ENCODE measurements at places on chromosomes 4 and X.
A peak's percentile ranks its signal among the peaks of the same experiment; 100 is the strongest.

- DNase-seq: no peak
Measured at GRCh38 chr4:118969359-118969758, 80.7 kb downstream of the SYNPO2 start.

- DNase-seq: no peak
Measured at GRCh38 chrX:3435057-3435456, 88.6 kb upstream of the MXRA5 start.

- DNase-seq: no peak
Measured at GRCh38 chrX:100381619-100382018, 28.5 kb downstream of the PCDH19 start.

DNA sequence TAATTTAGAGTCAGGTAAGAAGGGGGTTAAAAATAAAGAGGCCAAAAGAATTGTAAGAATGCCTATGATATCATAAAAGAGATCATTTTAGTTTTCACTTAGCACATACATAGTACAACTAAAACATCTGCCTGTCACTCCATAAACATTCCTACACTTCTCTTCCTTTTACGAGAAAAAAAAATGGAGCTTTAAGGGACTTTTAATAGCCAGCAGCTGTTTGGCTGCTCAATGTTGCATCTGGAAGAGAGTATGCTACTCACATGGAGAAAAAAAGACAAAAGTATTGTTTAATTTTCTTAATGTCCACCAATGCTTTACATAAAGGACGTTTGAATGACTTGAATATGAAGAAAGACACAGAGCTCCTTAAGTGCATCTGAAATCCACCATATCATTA, 48.7 kb upstream of the TNIP3 start:
- no peak for DNase-seq

- DNase-seq: no peak
Measured at GRCh38 chr4:181548873-181549575, 694.2 kb upstream of the TENM3 start.

DNA sequence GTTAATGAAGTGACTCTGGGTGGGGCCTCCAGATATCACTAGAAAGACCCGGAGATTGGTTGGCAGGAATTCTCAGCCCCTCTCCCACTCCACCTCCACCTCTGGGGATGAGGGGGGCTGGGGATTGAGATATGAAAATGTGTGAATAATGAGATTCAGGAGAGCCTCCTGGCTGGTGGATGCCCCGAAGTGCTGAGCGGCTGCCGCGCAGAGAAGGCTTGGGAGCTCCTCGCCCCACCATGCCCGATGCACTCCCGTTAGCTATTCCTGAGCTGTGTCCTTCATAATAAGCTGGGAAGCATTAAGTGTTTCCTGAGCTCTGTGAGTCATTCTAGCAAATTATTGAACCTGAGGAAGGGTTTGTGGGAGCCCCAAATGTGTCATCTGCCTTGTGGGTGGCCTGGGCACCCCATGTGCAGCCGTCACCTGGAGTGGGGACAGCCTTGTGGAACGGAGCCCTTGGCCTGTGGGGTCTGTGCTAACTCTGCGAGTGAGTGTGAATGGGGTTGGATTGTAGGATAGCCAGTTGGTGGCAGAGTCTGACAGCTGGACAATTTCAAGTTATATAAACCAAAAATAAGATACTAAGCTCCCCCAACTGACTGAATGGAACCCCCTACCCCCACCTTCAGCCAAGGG, 4.4 kb upstream of the MAEA start:
- DNase-seq: no peak

GRCh38 chr4:119029847-119030535, 105.6 kb upstream of the MYOZ2 start:
- no peak for DNase-seq

DNA sequence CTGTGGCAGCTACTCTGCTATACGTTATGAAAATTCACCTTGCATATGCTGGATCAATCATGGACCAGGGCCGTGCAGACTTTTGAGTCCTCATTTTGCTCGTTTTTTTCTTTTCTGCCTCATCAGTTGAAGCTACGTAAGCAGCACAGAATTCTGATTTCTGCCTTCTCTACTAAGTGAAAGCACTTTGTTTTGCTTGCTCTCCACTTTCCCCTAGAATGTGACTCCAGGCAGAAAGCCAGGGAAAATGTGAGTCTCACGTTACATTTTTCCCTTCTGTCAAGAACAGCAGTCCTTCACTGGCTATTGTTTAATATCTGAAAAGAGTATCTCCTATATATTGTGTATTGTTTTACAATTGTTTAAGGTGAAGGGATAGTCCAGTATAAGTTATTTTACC, 1840.1 kb downstream of the PCDH7 start:
- DNase-seq: no peak

GRCh38 chr4:103024996-103025395, 5.5 kb upstream of the SLC9B1 start:
- no peak for DNase-seq

- no peak for DNase-seq
Measured at GRCh38 chr4:89744914-89745313, 92.0 kb downstream of the SNCA start.

- no peak for DNase-seq
Measured at GRCh38 chrX:107025545-107025944, 25.5 kb upstream of the MORC4 start.

DNA sequence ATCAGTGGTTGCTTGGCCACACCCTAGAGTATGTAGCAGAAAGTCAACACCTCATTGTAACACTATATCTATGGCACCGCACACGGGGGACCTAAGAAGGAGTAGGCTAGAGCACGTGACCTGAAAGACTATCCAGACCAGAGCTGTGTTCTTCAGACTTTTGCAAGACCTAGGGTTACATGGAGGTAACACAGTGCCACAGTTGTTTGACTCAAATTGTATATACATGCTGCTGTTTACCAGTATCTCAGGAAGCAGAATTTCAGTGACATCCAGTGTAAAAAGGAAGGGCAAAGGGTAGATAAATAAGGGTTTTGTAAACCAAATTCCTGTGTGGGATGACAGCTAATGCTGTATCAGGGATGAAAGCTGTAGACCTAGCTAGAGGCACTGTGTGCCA, 30.2 kb downstream of the PNMA6A start:
- no peak for DNase-seq

- no peak for DNase-seq
Measured at GRCh38 chrX:153590961-153591956, 7.7 kb downstream of the CCNQ start.

DNA sequence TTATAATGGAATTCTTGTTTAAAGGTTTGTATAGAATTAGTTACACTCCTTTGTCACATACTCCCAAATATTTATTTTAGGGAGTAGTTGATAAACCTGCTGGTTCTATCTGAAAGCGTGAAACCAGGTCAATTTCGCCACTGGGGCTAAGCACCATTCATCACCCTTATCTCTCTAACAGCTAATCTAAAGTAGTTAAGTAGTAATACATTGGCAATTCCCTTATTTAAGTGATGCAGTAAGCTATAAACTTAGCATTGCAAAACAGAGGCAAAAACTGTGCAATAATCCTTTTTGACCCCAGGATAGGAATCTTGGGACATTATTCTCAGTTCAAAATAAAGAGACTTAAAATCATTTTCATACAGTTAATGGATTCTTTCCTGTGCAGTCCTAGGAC, 33.7 kb upstream of the PTPN13 start:
- no peak for DNase-seq

DNA sequence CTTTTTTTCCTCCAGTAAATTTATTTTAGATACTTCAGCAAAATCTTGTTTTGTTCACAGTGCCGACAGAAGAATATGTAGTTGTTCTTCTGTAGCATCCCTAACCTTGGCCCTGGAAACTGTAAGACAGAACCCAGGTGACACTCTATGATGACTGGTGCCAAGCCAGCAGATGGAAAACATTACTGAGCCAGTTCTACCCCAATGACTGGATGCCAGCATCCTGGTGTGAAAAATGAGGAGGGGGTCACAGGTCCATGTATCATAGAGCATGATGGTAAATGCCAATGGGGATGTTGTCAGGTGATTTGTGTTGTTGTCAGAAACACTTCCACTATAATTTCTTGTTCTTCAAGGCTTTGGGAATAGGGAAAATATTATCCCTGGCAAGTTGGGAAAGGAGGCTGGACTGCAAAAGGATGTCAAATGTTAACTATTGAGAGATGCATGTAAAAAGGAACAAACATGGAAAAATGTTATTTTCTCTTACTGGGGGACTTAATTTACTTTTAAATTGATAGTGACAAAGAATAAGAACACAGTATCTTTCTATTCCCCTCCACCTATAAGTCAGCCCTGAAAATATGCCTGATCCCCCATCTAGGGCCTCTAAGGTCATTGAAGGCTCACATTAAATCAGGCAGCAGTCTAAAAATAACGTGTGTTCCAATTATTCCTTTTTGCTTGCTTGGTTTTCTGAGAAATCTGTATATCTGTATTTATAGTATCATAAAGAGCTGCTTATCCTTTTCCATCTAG, 159.8 kb downstream of the RASL11B start:
- no peak for DNase-seq

- DNase-seq: no peak
Measured at GRCh38 chrX:10120331-10120730, 36.4 kb upstream of the CLCN4 start.

DNA sequence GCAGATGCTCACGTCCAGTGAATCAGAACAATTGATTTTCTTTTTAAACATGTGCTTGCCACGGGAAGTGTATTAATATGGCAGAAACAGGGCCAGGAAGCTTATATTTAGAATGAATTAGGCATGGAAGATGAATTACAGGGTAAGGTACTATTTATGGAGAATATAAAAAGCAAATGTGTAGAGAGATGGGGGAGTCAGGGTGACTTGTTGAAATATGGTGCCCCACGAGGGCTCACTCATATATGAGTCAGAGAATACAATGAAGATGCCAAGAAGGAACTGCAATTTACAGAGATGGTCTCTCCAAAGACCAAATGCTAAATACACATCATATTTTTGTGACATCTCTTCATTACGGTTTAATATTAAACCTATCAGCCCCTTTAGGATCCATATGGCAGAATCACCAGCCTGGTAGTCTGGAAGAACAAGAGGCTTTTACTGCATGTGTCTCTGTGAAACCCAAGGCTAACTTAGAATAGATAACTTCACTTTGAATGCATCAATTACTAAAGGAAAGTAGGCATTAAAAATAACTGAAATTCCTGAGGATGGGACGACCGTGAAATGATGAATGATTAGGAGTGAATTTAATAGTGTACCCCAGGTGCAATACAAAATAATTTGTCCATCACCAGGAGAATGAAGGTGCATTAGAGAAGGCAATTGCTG, 385.3 kb downstream of the ARHGAP24 start:
- no peak for DNase-seq

DNA sequence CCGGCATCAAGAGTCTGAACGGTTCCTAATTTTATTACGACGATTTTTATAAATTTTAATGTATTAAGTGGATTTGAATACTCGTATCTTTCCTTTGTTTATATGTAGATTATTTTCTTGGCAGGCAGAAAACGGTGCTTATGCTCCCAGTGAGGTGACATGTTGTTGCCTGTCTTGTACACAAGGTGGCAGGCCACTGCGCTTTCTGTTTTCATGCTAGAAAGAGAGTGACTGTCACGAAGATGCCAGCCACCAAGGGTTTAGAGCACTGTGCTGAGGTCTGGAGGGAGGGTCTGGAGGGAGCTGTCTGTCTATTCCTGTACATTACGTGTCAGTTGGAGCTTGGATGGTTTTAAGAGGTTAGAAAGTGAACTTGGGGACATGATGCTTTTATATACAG, 87.7 kb downstream of the SHROOM2 start:
- peak; percentile 7 for DNase-seq

DNA sequence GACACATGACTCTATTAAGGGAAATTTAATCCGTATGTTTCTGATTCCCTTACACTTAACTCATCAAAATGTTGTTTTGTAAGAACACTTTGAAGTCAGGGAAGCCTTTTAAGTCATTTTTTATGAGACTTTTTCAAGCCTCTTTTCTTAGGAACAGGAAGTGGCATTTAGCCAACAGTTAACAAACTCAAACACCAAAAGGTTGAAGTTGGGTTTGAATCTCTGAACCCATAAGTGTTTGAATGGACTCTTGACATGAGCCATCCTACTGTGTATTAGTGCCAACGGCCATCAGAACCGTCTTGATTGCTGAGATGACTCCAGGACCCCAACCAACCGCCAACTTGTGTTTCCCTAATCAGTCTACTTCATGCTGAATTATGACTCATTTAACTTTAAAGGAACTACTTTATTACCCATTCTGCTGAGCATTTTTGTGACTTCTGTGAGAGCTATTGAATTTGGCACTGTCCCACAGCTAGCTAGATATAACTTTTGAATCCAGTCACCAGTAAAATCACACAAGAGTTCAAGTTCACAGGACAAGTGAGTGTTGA, 209.1 kb upstream of the FAT1 start:
- DNase-seq: no peak

- no peak for DNase-seq
Measured at GRCh38 chr4:113835005-113835404, 73.5 kb upstream of the CAMK2D start.

GRCh38 chrX:151702026-151702714, 6.9 kb downstream of the PRRG3 start:
- no peak for DNase-seq

DNA sequence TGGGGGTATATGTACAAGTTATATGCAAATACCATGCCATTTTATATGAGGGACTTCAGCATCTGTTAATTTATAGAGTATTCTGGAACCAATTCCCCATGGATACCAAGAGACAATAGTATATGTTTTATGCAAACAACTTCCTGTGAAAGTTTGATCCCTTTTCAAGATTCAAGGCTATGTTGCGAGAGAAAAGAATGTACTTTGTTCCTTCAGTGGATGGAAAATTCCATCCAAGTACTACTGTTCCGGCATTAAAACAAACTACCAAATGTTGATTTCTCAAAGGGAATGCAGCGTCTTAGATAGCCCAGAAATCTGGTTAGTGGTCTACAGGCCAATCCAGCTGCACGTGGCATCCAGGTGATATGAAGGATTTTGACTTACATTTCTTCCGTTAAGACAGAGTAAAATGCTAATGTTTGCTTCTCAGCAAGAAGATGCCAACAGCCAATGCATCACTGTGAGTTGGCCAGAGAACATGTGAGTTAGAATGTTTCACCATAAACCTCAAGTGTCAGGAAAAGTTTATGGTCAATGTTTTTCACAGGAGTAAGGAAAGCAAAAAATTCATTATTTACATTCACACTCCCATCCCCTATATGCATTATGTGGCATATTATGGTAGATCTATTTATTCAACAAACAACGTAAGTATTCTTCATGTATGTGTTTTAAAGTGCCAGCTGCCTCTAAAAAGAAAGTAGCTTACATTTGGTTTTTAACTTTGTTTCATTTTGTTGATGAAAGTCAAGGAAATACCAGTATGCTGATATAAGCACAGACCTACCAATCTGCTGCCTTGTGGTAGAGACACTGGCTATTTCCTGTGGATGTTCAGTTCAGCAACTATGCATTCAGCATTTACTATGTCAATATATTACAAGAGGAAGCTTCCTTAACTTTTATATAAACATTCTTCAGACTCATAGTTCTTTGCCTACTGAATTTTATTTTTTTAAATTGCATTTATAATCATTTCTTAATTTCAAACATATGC, 44.4 kb downstream of the METTL14 start:
- no peak for DNase-seq

GRCh38 chrX:153709726-153710674, 14.2 kb downstream of the BCAP31 start:
- no peak for DNase-seq

- no peak for DNase-seq
Measured at GRCh38 chrX:17801431-17801830, 59.7 kb downstream of the RAI2 start.

- DNase-seq: no peak
Measured at GRCh38 chr4:183266371-183266770, 53.7 kb downstream of the CLDN22 start.
